ENCODE measurements at places on chromosomes 5 and 9.

DNA sequence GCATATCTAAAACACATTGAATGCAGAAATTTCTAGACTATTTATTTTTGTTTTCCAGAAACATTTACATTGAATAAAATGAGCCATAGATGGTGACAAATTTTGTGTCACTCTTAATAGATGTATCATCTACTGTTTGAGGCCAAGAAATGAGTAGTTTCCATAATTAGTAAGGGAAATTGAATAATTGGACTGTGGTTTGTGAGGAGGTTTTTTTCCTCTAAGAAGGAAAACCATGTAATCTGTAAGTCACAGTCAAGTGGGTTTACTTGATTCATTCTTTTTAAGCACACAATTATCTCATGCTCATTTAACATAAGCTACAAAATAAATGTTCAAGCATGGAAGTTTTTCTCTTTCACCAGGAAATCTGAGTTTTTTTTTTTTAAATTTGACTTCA, 876.4 kb downstream of the NR2F1-AS1 start:
- H3K36me3 ChIP-seq: no peaks in the 10 kb centered on the region
- no peaks in the 10 kb centered on the region for H3K4me1 ChIP-seq
- H3K27ac ChIP-seq: no peak overlapping the region
- H3K4me3 ChIP-seq: no peak overlapping the region

GRCh38 chr9:124254261-124254682, 3.5 kb upstream of the NEK6 start:
- no peak overlapping the region for H3K27ac ChIP-seq
- no peak overlapping the region for H3K4me3 ChIP-seq
- no peak for DNase-seq

DNA sequence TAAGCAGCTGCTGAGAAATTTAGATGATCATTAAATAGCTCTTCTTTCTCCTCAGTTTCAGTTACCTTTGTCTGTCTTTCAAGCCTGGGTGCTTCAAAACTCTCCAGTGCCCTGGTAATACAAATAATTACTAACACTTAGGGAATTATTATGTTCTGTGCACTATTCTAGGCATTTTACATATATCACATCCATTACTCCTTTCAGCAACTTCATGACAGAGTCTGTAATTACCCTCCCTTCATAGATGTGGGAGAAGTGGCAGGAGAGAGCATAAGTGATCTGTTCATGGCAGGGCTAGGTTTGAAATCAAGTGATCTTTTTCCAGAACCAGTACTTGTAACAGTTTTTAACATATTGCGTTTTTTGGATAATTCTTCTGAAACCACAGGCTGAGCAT, 32.0 kb downstream of the MAN2A1 start:
- H3K4me1 ChIP-seq: no peaks in the 10 kb centered on the region
- DNase-seq: no peak
- H3K27ac ChIP-seq: no peak overlapping the region
- no peaks in the 10 kb centered on the region for H3K27me3 ChIP-seq
- H3K36me3 ChIP-seq: no peaks in the 10 kb centered on the region

DNA sequence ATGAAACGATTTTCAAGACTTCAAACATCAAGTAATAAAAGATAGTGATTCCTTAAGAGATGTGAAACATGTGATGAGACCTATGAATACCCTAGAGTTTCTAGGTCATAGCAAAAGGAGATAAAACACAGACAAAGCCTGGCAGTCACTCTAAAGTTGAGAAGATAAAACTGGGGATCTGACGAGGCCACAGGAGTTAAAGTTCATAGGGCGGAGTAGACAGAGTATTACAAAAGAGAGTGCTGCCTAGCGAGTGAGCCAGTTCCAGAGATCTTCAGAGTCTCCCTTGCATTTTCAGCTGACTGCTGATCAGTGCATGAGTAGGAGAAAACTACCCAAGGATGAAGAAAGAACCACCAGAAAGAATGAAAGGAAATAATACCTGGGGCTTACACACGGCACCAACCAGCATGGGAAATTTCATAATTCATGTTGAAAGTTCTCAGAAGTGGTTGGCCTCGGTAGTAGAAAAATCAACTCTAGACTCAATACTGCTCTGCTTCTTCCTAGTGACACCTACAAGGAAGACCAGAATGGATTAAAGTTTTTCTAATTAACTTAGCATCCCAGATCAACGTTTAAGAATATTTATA, 30.4 kb downstream of the FBXO4 start:
- no peaks in the 10 kb centered on the region for H3K27me3 ChIP-seq
- no peak overlapping the region for H3K27ac ChIP-seq
- no peak overlapping the region for H3K4me3 ChIP-seq

GRCh38 chr5:31383734-31384133, 148.2 kb downstream of the DROSHA start:
- no peak overlapping the region for H3K4me3 ChIP-seq
- H3K27ac ChIP-seq: no peak overlapping the region
- DNase-seq: no peak

- peaks cover 7% of the 10 kb centered on the region for H3K4me1 ChIP-seq
- no peak overlapping the region for H3K4me3 ChIP-seq
- peaks cover 12% of the 10 kb centered on the region for H3K27me3 ChIP-seq
- no peak for DNase-seq
- no peak overlapping the region for H3K27ac ChIP-seq
Observed at GRCh38 chr5:159975462-159976019, 33.4 kb upstream of the TTC1 start.

- H3K27ac ChIP-seq: no peak overlapping the region
- H3K36me3 ChIP-seq: no peaks in the 10 kb centered on the region
- DNase-seq: no peak
Observed at GRCh38 chr5:83787631-83788030, 67.0 kb upstream of the HAPLN1 start.

GRCh38 chr5:33309536-33310345, 131.0 kb upstream of the TARS1 start:
- no peaks in the 10 kb centered on the region for H3K27me3 ChIP-seq
- DNase-seq: no peak
- H3K4me1 ChIP-seq: no peaks in the 10 kb centered on the region
- no peaks in the 10 kb centered on the region for H3K36me3 ChIP-seq

- no peaks in the 10 kb centered on the region for H3K27me3 ChIP-seq
- H3K4me1 ChIP-seq: peaks cover 7% of the 10 kb centered on the region
- H3K36me3 ChIP-seq: no peaks in the 10 kb centered on the region
- no peak overlapping the region for H3K27ac ChIP-seq
Observed at GRCh38 chr5:54383225-54383901, 72.1 kb upstream of the HSPB3 start.

DNA sequence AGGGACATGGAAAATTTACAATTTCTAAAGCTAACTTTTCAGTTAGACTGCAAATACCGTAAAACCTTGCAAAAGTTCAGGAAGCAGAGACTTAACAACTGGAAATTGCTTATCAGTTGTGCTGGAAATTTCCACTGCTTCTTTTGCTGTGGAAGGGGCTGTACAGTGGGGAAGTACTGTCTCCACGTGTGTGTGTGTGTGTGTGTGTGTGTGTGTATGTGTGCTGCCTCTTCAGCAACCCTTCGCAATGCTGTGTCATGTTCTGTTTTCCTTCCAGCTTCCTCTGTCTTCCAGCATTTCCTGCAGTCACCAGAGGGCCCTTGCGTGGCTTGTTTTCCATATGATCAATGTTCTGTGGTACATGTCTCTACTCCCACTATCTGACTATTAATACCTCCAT, 87.5 kb upstream of the RANBP3L start:
- no peak overlapping the region for H3K4me3 ChIP-seq
- no peak overlapping the region for H3K27ac ChIP-seq
- H3K27me3 ChIP-seq: no peaks in the 10 kb centered on the region

DNA sequence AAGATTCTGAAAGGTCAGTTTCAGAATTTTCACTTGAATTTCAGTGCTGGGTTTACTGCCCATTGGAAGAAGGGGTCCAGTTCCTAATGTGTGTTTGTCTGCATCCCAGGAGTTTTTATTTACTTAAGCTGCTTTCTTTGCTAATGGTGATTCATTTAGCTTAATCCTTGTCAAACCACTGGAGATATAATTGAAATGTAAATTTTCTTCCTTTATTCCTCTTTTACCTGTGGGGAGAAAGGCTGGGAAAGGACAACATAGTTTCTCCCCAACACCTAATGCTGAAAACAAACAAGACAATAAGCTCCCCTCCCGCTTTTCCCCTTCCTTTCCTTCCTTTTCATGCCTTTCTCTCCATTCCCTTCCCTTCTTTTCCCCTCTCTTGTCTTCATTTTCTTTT, 185.8 kb downstream of the KCTD16 start:
- no peak overlapping the region for H3K4me3 ChIP-seq
- no peak overlapping the region for H3K27ac ChIP-seq
- H3K4me1 ChIP-seq: no peaks in the 10 kb centered on the region
- H3K27me3 ChIP-seq: no peaks in the 10 kb centered on the region
- H3K36me3 ChIP-seq: no peaks in the 10 kb centered on the region

- H3K36me3 ChIP-seq: no peaks in the 10 kb centered on the region
- H3K4me1 ChIP-seq: peaks cover 21% of the 10 kb centered on the region
- no peaks in the 10 kb centered on the region for H3K27me3 ChIP-seq
- no peak overlapping the region for H3K4me3 ChIP-seq
- DNase-seq: no peak
Observed at GRCh38 chr9:6931913-6932312, 174.1 kb downstream of the KDM4C start.

DNA sequence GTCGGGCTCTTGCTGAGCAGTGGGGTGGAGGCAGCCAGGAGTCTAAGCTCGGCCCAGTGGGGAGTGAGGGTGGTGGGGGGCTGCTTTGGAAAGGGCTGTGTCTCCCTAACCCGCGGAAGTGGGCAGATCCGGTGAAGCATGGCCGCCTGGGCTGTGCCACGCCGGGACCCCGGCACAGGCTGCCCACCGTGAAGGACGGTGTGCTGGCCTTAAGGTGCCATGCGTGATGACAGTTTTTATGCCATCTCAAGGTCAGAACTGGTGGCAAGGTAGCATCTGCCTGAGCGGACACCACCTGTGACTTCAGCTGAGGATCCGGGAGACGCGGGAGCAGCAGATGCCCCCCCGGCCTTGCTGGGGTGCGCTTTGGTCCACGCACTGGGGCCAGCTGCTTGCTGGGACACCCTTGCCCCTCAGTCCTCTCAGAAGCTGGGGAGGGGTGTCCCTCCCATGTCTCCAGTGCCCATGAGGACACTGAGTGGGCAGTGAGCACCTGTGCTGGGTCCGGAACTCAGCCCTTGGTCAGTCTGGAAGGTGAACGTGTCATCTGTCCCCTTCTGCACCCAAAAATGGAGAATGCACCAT, 53.9 kb downstream of the AHRR start:
- no peaks in the 10 kb centered on the region for H3K36me3 ChIP-seq
- peaks cover 29% of the 10 kb centered on the region for H3K4me1 ChIP-seq
- H3K27me3 ChIP-seq: no peaks in the 10 kb centered on the region
- peak; percentile 52 for DNase-seq

DNA sequence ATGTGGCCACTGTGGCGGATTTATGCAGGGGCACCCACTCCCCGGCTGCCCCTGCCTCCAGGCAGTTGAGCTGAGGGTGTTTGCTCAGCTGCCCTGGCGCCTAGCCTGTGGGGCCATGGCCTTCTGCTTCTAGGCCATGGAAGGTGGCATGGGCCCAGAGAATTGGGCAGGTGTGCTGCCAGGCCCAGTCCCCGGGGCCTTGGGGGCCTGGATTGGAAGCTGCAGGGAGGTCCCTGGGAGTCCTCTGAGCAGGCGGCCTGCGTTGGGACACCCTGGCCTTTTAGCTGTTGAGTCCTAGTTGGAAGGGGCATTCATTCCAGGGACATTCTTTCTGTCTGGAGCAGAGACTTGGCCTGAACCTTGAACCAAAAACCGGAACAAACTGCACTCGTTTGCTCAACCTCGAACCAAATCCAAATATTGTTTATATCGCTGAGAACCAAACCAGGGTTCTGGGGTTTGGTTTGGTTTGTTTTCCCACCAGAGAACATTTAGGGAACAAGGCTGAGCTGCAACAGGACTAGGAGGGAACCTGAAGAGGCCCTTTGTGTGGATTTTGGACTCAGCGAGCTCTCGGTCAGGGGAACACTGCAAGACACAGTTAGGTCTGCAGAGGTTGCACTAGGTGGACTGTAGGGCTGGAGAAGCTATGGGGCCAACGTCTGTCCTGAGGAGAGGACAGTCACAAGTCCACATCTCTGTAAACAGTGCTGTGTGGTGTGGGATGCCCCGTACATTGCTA, 116.8 kb downstream of the BOD1 start:
- H3K36me3 ChIP-seq: no peaks in the 10 kb centered on the region
- peaks cover 10% of the 10 kb centered on the region for H3K4me1 ChIP-seq
- H3K27me3 ChIP-seq: no peaks in the 10 kb centered on the region
- DNase-seq: peak; percentile 74
- H3K4me3 ChIP-seq: no peak overlapping the region
- no peak overlapping the region for H3K27ac ChIP-seq

- no peaks in the 10 kb centered on the region for H3K4me1 ChIP-seq
- H3K36me3 ChIP-seq: no peaks in the 10 kb centered on the region
- DNase-seq: no peak
- H3K27ac ChIP-seq: no peak overlapping the region
Observed at GRCh38 chr5:97131921-97132320, 10.5 kb downstream of the LIX1 start.

- H3K4me3 ChIP-seq: no peak overlapping the region
- H3K4me1 ChIP-seq: peaks cover 20% of the 10 kb centered on the region
- no peak for DNase-seq
- H3K27ac ChIP-seq: no peak overlapping the region
Observed at GRCh38 chr5:158886086-158886485, 213.6 kb downstream of the EBF1 start.

DNA sequence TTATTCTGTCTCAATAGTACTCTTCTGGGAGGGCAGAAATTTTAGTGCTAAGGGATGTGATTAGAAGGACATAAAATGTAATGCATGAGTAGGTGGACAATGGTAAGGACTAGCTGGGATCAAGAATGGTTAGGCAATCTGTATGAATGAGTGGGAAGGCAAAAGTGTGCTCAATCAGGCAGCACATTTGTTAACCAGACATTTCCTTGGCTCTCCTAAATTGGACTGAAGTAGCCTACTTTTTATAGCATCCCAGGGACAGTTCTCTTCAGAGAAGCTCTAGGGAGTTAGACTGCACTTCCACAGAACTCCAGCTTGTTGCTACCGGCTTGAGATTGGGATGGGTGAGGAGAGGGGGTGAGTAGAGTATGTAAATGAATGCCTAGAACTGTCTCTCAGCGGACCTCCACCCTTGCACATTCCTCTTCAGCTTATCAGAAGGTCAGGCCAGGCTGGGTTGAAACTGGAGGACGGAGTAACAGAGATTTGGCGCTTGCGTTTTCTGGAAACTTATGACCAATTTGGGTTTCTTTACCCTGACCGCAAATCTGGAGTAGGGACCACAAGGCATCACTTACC, 19.0 kb upstream of the ARL14EPL start:
- no peak for DNase-seq
- H3K27ac ChIP-seq: no peak overlapping the region
- H3K4me1 ChIP-seq: no peaks in the 10 kb centered on the region
- no peaks in the 10 kb centered on the region for H3K36me3 ChIP-seq
- H3K27me3 ChIP-seq: no peaks in the 10 kb centered on the region

- no peaks in the 10 kb centered on the region for H3K27me3 ChIP-seq
- no peaks in the 10 kb centered on the region for H3K36me3 ChIP-seq
- H3K4me1 ChIP-seq: peaks cover 26% of the 10 kb centered on the region
- DNase-seq: no peak
- peak overlapping the region; percentile 37 for H3K27ac ChIP-seq
- peak overlapping the region; percentile 30 for H3K4me3 ChIP-seq
Observed at GRCh38 chr9:14203356-14204056, 110.4 kb downstream of the NFIB start.

All from vagina (tissue), 2 donors.